Sciatic nerve (tissue), 2 donors: ENCODE measurements at places on chromosomes 16 and 17. TPM values are rescaled to one million over a fixed set of nuclear protein-coding genes. Genes with fewer than 3 reads are reported as not detected.

The FAM20A gene
- 56.5 TPM for total RNA-seq

The SNAI3 gene
- 0.53 TPM for total RNA-seq

- DNase-seq, result no peak
Observed at GRCh38 chr16:525520-526180, 1.9 kb upstream of the CAPN15 start.

DNA sequence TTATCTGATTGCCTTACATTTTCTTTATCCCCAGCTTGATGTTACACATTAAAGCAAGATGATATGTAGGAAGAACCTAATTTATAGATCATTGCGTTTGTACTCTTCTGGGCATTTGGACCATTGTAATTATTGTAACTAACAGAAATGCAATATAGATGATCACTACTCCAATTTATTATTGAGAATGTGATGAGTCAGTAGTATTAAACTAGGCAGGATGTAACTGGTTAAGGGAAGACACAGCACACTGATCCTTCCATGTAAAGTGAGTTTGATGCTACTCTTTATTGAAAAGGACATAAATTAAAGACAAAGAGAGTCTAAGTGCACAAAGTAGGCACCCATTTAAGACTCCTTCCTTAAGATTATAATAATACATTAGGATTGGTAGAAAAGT, 223.8 kb downstream of the KIF2B start:
- no peak for DNase-seq

The PRDM7 gene
- total RNA-seq, result not detected

GRCh38 chr16:78843978-78844377, 744.5 kb downstream of the WWOX start:
- DNase-seq, result no peak

The GNGT2 gene
- 1.3 TPM for total RNA-seq
